NCI-H1417 treated with DMSO at 0.1 percent for 48 hours (cell line): ENCODE measurements at places on chromosomes 5 and 9.

DNA sequence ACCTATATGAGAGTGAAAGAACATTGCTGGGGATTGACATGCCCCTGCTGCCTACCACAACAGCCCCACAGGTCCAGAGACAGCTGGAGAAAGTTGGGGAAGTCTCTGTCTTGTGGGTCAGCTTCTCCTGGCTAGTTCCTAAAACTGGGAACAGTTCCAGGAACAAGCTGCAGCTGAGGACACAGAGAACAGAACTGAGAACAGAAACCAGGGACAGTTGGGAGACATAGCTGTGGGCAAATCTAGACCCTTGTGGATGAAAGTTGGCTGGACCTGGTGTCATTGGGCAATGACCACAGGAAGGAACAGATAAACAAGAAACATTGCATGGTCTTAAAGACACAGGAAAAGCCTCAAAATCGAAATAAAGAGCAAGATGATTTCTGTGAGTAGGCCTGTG is 58.3 kb upstream of the MOCS2 start:
- DNase-seq, result no peak

- no peak for DNase-seq
Observed at GRCh38 chr9:115148721-115149120, 30.8 kb upstream of the TNC start.

GRCh38 chr5:41648996-41649395 is 138.6 kb upstream of the PLCXD3 start:
- DNase-seq, result no peak

DNA sequence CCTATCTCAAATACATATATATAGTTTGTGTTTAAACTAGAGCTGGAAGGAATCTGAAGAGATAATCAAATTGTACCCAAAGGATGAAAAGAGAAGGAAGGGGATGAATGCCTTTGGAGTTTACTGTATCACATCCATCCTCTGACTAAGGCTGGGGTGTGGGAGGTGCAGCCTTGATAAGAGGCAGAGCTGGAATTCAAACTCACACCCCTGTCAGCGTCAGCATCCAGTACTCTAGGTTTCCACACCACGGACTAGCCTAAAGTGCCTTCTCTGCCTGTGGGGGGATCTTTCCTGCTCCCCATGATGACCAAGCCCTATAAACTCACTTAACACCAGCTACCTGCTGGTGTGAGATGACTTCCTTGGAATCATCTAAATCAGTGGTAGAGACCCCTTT is 48.1 kb downstream of the EPB41L4B start:
- no peak for DNase-seq

- no peak for DNase-seq
Observed at GRCh38 chr5:147809830-147810666, 21.4 kb downstream of the SPINK1 start.

- no peak for DNase-seq
Observed at GRCh38 chr9:117073539-117074341, 341.1 kb downstream of the ASTN2 start.

DNA sequence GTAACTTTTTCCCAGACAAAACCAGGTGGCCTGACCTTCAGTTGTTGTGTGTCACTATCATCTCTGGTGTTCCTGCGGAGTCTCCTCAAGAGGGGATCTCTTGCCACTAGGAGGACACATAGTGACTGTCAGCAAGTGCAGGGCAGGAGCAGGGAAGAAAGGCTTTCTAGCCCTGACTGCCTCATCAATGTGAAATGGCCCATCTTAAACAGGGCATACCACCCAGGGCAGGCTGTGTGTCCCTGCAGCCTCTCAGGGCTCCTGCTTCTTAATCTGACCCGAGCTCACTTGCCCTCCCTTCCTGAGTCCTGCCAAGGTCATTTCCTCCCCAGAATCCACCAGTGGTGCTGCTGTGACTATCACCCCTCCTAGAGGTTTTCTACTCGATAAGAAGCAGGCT is 57.4 kb upstream of the SIMC1 start:
- no peak for DNase-seq

GRCh38 chr9:68648971-68649370 is 56.1 kb upstream of the PIP5K1B start:
- DNase-seq, result no peak

DNA sequence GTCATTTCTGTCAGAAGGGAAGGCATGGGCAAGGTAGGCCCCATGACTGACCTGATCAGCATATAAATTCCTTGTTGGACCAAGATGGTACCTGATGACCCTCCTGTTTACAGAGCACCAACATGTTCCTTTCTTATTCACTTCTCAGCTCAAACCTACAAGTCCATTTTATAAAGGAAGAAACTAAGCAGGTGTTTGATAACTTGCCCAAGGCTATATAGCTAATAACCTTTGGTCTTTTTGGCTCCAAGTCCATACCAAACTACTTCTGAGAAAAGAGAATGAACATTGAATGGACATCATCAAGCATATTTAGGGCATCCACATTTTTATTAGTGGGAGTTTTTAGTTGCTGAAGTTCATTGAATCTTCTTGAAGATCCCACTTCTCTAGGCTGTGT is 125.2 kb downstream of the GALNT10 start:
- DNase-seq, result no peak

DNA sequence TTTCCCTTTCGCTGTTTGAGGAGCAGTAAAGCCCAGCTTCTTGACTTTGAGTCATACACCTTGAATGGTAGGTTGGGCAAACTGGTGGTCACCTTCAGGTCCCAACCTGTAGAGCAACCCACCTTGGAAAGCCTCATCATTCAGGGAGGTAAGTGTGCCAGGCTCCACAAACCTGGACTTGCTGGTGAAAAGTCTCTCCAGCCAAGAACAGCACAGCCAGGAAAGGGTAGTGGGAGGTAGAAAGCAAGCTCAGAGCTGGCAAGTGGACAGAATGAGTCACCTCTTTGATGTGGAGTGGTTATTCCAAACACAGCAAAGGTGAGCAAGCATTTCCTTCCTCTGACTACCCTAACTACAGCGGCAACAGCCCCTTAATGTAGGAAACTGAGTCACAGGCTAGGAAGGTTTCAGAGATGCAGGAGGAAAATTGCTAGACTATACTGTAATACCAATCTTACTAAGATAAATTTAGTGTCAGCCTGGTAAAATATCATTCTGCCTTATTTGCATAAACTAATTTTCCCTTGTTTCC is 117.5 kb upstream of the MTAP start:
- DNase-seq, result no peak

- DNase-seq, result no peak
Observed at GRCh38 chr9:134965851-134966250, 48.1 kb upstream of the FCN1 start.

GRCh38 chr9:128190516-128191405 is 611 bp downstream of the CIZ1 start:
- DNase-seq, result no peak

GRCh38 chr5:79510638-79511037 is 3.3 kb downstream of the HOMER1 start:
- DNase-seq, result no peak

GRCh38 chr9:114724744-114725143 is 42.8 kb upstream of the TEX48 start:
- no peak for DNase-seq
